Suppressor macrophage (primary cell): ENCODE measurements at places on chromosomes 3 and 15.

GRCh38 chr3:25462495-25462894 is 34.4 kb downstream of the RARB start:
- no peak for DNase-seq

- DNase-seq = no peak
Observed at GRCh38 chr15:31461375-31461774, 134.7 kb downstream of the KLF13 start.

GRCh38 chr15:59152694-59153450 is 47.9 kb downstream of the CCNB2 start:
- DNase-seq = no peak

DNA sequence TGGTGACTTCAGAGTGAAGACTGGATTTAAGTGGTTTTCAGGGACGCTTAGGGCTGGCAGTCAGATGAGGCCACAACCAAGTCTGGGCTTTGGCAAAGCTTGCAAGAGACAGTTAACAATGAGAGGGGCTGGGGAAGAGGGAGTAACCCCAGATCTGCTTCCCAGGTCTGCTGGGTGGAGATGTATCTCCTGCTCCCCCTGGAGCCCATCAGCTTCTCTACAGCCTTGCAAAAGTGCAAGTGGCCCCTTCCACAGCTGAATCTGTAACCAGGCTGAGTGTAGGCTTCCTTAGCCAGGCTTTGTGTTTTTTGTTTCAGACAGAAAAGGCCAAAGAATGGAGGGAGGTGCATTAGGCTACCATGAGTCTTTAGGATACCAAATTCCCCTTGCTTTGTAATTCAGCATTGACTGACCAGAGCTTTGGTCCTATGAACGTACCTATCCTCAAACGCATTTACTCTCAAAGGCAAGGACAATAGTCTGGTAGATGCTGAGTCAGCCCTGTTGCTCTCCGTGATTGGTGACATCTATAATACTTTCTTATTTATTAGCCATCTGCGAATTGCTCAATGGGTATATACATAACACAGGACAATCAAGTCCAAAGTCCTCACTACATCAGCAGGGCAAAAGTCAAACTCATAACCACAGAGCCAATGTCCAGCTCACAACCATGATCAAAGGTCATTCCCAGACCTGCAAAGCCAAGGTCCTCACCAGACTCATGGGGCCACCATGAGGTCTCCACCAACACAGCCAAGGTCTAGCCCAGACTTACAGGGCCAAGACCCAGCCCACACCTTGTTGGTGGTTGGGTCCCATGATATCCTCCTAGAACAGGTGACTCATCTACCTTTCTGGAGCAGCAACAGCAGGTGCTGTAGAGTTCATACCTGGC is 17.1 kb downstream of the CCDC13 start:
- peak; percentile 10 for DNase-seq

GRCh38 chr3:30294241-30294667 is 312.1 kb upstream of the TGFBR2 start:
- no peak for DNase-seq

DNA sequence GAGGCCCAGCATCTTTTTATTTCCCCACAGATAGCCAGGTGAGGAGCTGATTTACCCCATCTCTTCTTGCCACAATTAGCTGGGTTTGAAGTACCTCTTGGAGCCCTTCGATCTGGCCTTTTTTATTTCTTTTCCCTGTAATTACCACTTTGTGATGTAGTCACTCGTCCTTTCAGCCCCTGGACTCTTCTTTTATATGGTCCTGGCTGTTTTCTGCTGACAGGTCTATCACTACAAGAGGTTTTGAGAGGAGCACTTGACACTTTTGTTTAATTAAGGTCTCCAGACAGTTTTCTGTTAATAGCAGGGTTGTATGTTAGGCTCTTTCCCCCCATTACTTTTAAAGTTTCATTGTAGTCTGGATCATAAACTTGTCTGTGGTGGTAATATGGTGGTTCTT is 11.8 kb downstream of the ATXN7 start:
- no peak for DNase-seq

DNA sequence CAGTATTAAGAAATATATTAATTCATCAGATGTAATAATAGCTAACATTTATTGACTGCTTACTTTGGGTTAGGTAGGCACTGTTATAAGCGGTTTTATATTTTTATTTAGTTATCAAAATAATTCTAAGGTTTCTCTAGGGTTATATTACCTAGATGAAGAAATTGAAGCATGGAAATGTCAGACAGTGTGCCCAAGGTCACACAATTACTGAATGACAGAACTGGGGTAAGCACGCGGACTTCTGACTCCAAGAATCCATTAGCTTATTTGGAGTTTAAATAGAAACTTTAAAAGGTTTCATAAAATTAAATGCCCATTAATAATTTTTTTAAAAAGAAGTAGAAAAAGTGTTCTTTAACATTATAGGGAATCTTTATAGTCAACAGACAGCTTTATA is 74.3 kb downstream of the CALML4 start:
- no peak for DNase-seq

GRCh38 chr3:24764236-24764915 is 269.7 kb upstream of the THRB start:
- no peak for DNase-seq

- no peak for DNase-seq
Observed at GRCh38 chr3:28699283-28699682, 350.7 kb upstream of the AZI2 start.

GRCh38 chr15:71612397-71612722 is 198.0 kb upstream of the NR2E3 start:
- no peak for DNase-seq

DNA sequence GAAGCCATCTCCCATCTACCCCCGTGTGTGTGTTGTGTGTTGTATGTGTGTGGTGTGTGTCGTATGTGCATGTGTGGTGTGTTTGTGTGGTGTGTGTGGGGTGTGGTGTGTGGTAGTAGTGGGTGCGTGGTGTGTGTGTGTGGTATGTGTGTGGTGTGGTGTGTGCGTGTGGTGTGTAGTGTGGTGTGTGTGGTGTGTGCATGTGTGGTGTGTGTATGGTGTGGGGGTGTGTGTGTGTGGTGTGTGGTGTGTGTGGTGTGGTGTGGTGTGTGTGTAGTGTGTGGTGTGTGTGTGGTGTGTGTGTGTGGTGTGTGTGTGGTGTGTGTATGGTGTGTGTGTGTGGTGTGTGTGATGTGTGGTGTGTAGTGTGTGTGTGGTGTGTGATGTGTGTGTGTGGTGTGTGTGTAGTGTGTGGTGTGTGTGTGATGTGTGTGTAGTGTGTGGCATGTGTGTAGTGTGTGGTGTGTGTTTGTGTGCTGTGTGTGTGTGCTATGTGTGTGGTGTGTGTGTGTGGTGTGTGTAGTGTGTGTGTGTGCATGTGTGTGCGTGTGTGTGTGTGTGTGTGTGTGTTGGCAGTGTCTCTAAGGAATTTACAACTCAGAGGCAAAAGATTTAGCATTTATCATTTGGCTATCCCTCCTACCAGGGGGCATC is 156.3 kb upstream of the TMEM108 start:
- DNase-seq = no peak

GRCh38 chr3:44865272-44866035 is 3.7 kb downstream of the TMEM42 start:
- DNase-seq = no peak

DNA sequence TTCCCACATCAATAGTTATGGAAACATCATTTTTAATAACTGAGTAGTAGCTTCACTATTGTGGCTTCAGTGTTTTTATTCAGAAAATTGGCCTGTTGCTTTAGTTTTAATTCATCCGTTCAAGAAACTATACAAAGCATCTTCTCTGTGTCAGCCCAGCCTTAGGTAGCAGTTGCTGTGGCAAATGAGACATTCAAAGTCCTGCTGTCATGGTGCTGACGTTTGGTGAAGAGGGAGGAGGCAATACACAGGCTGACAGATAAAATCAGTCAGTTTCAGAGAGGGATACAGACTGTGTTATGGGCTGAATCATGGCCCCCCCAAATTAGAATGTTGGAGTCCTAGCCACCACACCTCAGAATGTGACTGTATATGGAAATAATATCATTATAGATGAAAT is 56.5 kb downstream of the SLC7A14 start:
- DNase-seq = no peak

DNA sequence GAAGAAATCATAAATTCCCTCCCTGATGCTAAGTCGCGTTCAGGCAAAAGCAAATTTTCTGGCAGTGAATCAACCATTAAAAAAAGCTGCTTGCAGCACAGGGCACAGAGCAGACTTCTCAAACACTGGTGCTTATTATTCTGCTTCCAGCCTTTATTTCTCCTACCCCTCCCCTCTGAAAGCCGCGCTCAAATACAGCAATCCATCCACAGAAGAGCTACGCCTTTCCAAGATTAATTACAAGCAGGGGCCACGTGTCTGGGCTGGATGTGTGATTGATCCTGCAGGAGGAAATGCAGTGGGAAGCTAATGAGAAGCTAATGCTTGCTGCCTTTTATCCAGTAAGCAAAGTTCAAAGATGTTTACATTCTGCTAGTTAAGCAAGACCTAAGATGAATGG is 134.9 kb upstream of the TOPAZ1 start:
- DNase-seq = no peak

- DNase-seq = no peak
Observed at GRCh38 chr15:35290301-35290721, 205.2 kb upstream of the NANOGP8 start.

DNA sequence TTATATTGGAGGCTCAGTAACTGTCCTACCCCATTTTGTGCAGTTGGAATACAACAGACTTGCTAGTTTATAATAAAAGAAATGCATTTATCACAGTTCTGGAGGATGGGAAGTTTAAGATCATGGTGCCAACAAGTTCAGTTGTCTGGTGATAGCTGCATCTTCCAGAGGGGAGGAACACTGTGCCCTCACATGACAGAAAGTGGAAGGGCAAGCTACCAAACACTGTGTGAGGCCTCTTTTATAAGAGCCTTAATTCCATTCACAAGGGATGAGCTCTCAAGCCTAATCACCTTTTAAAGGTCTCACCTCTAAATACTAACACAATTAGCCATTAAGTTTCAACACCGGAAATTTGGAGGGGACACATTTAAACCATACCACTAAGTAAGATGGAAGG is 1073.9 kb downstream of the PLOD2 start:
- DNase-seq = no peak

- DNase-seq = no peak
Observed at GRCh38 chr3:169659820-169660674, 3.5 kb downstream of the MECOM start.

DNA sequence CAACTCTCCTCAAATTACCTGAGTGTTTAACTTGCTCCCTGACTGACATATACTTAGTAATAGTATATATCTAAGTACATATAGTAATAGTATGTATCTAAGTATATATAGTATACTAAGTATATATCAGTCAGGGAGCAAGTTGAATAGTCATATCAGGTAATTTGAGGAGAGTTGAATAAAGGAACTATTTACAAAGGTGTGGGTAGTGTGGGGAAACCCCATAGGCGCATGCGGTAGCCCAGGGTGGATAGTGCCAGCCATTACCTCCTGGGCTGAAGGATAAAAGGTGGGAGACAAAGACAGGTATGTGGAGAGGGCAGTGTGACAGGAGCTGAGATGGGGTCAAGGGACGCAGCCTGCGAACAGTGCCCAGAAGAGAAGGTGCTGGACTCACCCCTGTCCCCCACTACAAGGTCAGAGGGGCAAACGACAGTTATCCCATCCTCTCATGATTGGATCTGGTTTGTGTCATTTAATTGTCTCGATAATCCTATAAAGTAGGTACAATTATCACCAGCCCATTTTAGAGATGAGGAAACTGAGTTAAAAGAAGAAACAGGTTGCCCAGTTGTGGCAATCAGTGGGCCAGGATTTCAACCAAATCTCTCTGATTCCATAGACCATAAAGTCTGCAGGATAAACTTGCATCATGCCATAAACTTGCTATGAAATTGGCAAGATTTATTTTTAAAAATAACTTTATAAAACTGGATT is 34.1 kb upstream of the TPM1 start:
- DNase-seq = no peak

GRCh38 chr15:64647367-64647766 is 128.0 kb downstream of the RBPMS2 start:
- no peak for DNase-seq

DNA sequence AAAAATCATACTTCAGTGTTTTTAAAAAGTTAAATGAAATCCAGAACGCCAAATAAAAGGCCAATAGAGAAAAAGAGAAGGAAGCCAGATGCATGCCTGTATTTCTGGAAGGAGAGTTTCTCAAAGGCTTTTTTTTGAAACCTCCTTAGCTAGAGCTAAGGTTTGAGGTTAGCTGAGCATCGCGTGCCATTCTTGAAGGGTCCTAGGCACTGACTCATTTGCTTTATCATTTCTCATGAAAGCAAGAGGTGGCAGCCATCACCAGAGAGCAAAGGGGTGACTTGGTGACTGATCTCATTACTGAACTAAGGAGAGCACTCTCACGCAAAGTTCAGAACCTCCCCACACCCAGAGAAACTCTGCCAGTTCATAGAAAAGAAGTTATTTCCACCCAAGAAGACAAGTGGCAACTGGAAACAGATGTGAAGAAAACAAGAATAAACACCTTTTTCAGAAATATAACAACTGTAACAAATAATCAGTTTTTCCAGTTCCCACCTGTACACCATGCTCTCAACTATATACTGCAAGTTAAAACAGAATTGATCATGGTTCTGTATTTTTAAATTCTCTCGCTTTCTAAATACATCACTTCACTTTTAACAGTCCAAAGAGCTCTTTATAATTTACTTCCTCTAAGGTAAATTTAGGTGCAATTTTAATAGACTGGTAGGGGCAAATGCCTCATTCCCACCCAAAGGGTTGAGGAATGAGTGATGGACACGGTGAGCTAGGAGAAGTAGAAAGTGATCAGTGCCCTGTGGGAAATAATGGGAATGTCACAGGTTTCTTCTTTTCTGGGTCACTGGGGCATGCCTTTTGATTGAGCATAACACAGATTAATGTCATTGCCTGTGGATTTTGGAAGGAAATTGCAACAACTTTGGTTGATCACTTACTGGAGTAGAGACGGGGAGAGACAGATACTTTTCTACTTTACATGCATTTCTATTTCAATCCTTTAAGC is 24.7 kb downstream of the GPR15 start:
- no peak for DNase-seq

GRCh38 chr3:192482809-192483208 is 244.5 kb downstream of the FGF12 start:
- no peak for DNase-seq

DNA sequence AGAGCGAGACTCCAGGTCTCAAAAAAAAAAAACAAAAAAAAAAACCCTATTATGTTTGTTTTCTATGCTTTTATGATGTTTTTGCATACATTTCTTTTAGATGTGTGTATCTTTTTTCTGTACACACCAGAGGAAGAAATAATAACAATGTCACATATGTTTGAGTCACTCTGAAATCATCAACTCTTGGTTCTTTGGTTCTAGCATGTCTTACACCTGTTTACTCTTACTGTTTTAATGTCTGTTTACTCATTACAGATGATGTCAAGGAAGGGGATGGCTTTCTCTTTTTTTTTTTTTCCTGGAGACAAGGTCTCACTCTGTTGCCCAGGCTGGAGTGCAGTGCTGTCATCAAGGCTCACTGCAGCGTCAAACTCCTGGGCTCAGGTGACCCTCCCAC is 24.1 kb downstream of the RHOA start:
- DNase-seq = no peak

DNA sequence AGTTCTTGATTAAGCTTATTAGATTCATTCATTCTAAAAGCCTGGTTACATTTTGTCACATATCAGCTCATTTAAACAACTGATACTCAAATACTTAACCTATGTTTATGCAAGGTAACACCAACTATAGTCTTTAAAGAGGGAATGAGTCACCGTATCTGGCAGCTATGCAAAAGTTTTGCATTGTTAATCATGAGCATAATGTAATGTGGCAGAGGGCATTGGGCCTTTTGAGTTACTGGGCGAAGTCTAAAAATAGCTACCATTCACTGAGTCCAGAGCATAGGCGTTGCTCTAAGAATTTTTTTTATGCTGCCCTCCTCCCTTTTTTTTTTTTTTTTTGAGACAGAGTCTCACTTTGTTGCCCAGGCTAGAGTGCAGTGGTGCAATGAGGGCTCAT is 277.7 kb upstream of the ZNF717 start:
- DNase-seq = no peak
